DMS153 (cell line): ENCODE measurements at places on chromosomes 12 and 14.

- no peak for DNase-seq
These were observed 62.6 kb downstream of the SMUG1 start for GRCh38 chr12:54126029-54126695.

GRCh38 chr12:76268267-76268666 is 79.9 kb downstream of the BBS10 start:
- DNase-seq, result no peak

DNA sequence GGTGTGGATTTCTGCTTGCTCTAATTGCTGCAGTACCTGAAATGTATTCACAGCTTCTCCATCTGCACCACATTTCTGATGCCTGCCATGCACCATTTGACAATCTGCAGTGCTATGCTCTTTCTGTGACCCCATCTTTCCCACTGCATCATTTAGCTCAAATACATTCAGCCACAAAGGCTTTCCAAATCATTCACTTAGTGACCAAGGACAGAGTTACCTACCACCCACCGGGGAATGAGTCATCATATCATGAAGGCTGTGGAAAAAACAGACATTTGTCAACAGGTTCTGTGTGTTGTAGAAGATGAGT is 465.5 kb upstream of the ATP2B1 start:
- DNase-seq, result peak; percentile 9

DNA sequence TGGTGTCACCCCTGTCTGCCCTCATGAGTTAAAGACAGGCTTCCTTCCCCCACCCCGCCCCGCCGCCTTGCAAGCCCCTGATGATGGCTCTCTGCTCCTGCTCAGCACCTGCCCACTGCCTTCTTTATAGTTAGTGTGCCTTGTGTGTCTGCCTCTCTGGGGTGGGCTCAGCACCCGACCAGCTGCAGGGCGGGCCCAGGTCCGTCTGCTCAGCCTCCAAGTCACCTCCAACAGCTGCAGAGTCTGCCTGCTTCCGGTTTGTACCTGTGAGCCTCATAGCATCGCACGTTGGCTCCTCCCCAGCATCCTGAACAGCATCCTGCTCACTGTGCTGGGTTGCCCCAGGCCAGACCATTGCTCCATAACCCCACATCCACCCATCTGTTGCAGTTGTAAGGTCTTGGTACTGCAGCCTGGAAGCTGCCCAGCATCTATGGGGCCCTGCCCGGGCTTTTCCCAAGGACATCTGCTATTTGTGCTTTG is 3.5 kb downstream of the TGFB3 start:
- DNase-seq, result no peak

DNA sequence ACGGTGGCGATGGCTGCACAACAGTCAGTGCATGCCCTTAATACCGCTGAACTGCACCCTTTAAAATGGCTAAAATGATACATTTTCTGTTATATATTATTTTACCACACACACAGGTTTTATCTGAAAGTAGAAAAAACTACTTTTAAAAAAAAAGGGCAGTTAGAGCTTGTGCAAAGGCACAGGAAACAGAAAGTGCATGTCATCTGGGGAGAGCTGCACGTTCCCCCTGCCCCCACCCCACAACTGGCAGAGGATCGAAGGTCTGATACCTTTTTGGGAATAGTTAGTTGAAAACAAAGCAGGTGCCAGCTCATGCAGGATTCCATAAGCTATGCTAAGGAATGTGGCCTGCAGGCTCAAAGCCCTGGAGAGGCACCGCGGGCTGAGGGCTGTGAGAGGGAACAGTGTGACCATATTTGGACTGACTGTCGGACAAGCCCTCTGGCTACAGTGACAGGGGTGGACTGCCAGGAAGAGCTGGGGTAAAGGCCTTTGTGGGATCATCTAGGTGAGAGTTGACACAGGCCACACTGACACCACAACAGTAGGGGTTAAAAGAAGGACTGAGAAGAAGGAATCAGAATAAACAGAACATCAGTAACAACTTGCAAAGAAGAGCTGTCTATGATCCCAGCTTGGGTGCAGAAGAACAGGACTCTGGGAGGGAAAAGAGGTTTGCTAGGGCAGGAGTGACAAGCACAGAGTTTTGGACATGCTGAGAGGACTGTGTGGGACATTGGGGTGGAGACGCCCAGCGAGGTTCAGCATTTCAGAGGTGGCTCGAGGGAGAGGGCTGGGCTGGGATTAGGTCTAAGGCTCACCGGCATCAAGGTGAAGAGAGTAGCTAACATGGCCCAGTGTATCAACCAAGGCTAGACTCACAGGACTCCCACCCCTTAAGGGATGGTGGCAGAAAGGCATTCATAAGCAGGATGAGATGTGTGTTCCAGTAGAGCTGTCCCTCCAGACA is 54.6 kb downstream of the ACTN1 start:
- no peak for DNase-seq
